ENCODE measurements at places on chromosomes 7 and 10.

DNA sequence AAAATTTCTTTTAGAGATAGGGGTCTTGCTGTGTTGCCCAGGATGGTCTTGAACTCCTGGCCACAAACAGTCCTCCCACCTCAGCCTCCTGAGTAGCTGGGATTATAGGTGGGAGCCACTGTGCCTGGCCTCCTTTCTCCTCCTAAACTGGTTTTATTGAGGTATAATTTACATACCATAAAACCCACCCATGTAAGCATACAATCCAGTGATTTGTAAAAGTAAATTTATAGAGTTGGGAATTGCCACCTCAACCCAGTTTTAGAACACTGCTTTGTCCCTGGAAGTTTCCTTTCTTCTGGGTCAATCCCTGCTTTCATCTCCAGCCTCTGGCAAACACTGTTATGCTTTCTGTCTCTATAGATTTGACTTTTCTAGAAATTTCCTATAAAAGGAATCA is 49.0 kb downstream of the CNNM2 start:
- no peak for DNase-seq

DNA sequence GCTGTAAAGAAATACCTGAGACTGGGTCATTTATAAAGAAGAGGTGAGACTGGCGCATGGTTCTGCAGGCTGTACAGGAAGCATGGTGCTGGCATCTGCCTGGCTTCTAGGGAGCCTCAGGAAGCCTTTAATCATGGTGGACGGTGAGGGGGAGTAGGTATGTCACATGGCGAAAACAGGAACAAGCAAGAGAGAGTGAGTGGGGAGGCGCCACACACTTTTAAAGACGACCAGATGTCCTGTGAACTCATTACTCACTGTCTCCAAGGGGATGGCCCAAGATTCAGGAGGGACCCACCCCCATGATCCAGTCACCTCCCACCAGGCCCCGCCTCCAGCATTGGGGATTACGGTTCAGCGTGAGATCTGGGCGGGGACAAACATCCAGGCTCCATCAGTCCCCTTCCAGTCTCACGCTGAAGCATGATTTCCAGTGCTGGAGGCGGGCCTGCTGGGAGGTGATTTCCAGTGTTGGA is 3.2 kb downstream of the ZNF316 start:
- DNase-seq: no peak

DNA sequence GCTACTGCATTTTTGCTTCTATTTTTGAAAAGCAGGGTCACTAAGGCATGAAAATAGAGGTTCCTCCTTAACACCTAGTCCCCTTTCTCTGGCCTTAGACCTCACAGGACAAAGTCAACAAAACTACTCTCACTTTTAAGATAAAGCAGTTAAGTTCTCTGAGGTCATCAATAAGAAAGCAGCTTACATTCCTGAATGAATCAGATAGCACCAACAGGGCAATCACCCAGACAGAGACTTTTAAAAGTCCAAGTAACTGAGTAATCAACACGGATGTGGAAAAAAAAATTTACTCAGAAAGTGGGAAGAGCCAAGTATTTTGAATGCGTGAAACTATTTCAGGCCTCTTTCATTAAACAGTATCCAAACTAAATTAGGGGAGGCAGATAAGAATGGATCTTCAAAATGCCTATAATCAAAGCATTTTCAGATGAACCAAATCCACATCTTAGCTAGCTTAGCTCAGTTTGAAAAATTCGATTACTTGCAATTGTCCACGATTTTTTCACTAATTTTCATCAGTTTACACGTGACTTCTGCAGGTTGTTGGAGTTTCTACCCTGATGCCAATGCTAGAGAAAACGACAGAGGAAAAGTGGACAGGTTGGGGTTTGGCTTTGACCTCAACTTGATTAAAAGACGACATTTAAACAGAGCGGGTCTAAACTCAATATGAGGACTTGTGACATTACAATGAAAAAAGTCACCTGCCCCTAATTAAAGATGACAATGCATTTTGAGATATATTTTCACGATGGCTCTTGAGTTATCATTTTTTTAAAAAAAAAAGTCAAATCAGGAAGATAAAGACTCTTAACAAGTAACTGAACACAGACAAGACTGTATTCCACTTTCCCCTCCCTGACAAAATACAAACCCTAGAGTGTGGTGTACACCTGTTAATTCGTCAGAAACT is 1.6 kb downstream of the BEND7 start:
- DNase-seq: no peak

- peak; percentile 35 for DNase-seq
Measured at GRCh38 chr7:99325001-99325493, 651 bp upstream of the ARPC1A start.

DNA sequence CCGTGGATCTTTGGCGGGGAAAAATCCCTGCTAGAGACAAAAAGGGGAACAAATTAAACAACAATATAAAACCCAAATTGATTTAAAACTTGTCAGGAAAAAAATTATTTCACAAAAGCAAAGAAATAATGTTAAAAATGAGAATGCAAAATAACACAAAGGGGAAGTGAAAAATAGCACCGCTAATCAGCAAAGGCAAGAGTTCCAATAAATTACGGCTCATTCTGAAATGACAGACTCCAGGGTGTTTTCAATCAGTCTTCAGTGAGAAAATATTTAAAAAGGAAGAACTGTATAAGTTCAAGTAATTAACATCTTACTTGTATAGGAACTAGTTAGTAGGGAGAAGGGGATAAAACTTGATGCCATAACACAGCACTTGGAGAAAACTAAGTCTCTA is 336.8 kb downstream of the LRRTM3 start:
- DNase-seq: no peak
